Right ventricle myocardium superior (tissue), 1 donor: ENCODE measurements at places on chromosomes 4 and X. TPM values are rescaled to one million over a fixed set of nuclear protein-coding genes. Genes with fewer than 3 reads are reported as not detected.

The ALB gene
- total RNA-seq = 4.5 TPM

The EDA gene
- 11.1 TPM for total RNA-seq

The P2RY4 gene
- total RNA-seq = not detected

The CCDC149 gene
- total RNA-seq = 10.8 TPM

The NFXL1 gene
- total RNA-seq = 3.8 TPM

The GPR173 gene
- 0.67 TPM for total RNA-seq

The MAGEA4 gene
- not detected for total RNA-seq

DNA sequence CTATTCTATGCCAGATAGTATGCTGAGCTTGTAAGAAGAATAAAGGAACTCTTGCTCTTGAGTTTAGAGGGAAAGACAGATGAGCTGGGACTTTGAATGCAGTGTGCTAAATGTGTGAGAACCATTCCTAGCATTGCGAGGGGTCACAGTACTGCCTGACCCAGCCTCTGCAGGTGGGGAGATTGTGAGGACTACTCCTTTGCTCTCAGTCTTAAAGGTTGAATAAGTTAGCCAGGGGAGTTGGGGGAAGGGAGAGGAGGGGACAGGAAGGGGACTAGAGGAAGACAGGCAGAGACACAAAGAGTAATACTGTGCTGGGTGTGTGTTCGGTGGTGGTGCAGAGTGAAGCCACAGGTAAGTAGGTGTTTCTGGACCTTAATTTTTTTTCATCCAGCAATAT lies 41.7 kb downstream of the DCUN1D4 start:
- no peak for DNase-seq

GRCh38 chrX:85379174-85379907 lies at the start of gene POF1B:
POF1B (minus strand) TSS chrX:85379665; CDS start chrX:85379454, 211 bp downstream.
- no peak for DNase-seq

GRCh38 chr4:26082565-26082964 lies 168.5 kb downstream of the SMIM20 start:
- DNase-seq = no peak

- DNase-seq = no peak
Observed at GRCh38 chr4:3130826-3131225, 56.3 kb downstream of the HTT start.

DNA sequence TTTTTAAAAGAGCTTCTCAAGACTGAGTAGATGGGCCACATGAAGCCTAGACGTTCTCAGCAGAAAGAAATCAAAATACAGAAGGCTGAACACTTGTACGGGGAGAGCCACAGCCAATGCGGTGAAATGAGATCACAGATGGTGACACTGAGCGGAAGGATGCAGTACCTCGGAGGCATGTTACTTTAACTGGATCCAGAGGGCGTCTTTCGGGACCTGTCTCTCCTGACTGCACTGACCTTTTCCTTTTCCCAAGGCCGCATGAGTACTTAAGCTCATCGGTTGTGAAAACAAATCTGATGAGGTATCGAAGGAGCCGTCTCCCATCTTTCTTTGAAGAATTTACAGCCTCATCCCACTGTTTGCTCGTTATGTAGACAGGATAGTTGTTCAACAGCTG lies 32.6 kb downstream of the BEND4 start:
- DNase-seq = no peak

- no peak for DNase-seq
Observed at GRCh38 chrX:12890467-12890866, 16.0 kb upstream of the TLR8 start.
